Osteocyte (in vitro differentiated cells): ENCODE measurements at places on chromosomes 6 and 20.

- H3K4me3 ChIP-seq = no peak overlapping the region
- DNase-seq = no peak
- peaks cover 2% of the 10 kb centered on the region for H3K4me1 ChIP-seq
- H3K36me3 ChIP-seq = no peaks in the 10 kb centered on the region
- peaks cover 14% of the 10 kb centered on the region for H3K27me3 ChIP-seq
These were observed 199.2 kb downstream of the TBXT start for GRCh38 chr6:165968408-165968807.

DNA sequence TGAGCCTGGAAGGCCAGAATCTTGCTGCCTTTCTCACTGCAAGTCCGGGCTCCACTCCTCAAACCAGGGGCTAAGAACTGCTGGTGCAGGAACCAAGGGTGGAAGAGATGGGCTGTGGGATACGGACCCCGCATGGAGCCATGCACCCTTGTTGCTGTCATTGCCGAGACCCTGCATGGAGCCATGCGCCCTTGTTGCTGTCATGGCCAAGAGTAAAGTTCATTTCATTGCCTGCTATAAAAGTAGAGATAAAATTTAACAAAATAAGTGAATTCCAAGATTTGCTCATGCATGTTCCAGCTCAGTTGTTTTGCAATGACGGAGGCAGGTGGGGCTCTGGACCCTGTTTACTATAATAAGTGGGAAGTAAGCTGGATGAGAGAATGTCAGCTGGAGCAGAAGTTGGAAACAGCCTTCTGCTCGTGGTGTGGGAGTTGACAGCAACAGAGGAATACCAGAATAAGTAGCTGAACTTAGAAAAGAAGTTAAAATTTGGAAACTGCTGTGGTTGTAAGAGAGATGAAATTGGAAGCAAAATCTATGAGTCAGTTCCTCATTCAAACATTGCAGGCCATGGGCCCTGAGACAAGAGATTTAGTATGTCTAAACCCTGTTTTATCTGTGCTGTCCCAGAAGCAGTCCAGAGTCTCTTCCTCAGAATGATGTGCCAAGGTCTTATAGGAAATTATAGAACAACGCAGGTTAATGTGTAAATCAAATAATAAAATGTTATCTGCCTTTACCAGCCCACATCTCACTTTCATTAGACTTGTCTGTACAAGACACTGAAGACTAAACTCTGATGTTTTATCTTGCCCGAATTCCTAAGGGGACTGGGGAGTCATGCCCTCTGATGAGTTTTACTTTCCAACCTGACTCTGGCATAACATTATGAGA lies 15.8 kb upstream of the THBS2 start:
- H3K27me3 ChIP-seq = no peaks in the 10 kb centered on the region
- peaks cover 3% of the 10 kb centered on the region for H3K4me1 ChIP-seq
- H3K4me3 ChIP-seq = no peak overlapping the region
- DNase-seq = no peak

DNA sequence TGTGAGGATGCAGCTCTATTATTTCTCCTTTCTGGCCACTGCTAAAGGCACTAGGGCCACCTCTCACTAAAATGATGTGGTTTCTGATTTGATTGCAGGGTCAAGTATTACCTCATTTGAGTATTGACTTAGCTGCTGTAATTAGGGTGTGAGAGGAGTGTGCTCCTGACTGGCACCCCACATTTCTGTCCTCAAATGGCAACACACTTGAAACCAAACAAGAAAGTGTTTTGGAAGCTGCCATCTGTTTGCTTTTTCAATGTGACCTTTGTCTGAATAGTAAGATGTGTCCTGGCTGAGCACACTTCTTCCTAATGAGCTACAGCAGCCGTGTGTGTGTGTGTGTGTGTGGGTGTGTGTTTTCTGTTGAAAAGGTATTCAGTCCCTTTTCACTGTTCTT lies 62.8 kb upstream of the SCP2D1 start:
- DNase-seq = no peak
- peaks cover 11% of the 10 kb centered on the region for H3K4me1 ChIP-seq
- peaks cover 4% of the 10 kb centered on the region for H3K36me3 ChIP-seq
- H3K27ac ChIP-seq = no peak overlapping the region
- H3K27me3 ChIP-seq = no peaks in the 10 kb centered on the region

DNA sequence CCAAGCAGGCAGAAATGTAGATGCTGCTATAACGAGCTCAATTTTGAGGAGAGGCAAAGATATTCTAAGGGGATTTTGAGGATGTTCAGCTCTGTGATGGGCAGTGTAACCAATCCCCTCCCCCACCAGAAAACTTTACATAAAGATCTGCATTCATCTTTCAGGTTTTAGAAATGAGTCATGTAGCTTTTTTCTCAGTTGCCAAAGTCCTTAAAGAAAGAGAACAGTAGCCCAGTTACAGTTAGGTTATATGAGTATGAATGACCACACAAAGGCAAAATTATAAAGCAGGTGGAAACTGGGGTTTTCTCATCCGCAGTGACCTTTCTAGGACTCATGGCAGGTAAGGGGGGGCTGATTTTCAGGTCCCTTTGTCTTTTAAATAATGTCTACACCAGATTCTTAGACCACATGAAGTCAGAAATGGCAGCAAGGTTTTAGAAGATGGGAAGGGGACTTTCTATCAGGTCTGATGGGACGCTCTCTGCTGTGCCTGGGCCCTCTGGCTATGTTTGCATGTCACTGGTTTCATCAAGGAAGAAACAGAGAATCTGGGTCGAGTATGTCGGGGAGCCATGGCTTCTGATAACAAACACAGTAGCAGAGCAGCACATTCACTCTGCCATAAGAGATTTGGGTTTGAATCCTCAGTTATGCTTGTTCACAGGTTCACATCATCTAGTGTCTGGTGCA lies 94.7 kb downstream of the CLIC5 start:
- H3K4me1 ChIP-seq = peaks cover 29% of the 10 kb centered on the region
- no peaks in the 10 kb centered on the region for H3K36me3 ChIP-seq
- no peak overlapping the region for H3K4me3 ChIP-seq
- H3K27me3 ChIP-seq = no peaks in the 10 kb centered on the region
- DNase-seq = peak; percentile 34

DNA sequence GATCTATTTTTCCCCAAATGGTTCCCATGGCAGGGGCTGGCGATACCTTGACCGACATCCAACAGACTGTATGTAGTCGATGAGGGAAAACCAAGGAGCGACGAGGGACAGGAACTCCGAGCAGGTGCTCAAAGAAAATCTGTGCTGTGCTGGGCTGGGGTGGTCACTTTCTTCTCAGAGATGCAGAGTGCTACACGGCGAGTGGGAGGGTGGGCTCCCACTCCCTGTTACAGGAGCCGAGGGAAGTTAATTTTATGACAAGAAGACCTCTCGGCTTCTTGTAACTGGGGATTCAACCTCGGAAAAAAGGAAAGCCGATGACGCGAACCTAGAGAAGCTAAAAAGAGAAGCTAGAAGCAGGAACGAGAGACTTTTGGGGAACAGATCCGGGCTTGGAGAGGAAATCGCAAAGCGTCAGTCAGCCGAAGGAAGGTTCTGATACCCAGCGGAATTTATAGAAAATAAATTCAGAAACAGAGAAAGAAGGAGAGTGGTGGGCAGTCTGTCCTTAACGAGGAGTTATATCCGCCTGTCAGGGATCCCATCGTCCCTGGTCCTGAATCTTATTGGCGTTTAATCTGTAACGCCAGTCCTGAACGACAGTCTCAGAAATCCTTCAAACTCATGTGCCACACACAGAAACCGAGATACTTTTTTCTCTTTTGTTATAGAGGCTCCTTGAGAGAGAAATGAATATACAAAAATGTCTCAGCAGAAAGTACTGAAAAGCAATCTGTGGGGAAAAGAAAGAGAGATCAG lies 84.6 kb upstream of the ZNF322 start:
- peaks cover 37% of the 10 kb centered on the region for H3K27me3 ChIP-seq
- peak overlapping the region; percentile 69 for H3K4me3 ChIP-seq
- H3K36me3 ChIP-seq = no peaks in the 10 kb centered on the region
- H3K4me1 ChIP-seq = peaks cover 14% of the 10 kb centered on the region

GRCh38 chr6:18414116-18414515 lies 27.0 kb downstream of the RNF144B start:
- H3K36me3 ChIP-seq = peaks cover 3% of the 10 kb centered on the region
- H3K27me3 ChIP-seq = no peaks in the 10 kb centered on the region
- H3K27ac ChIP-seq = no peak overlapping the region

GRCh38 chr6:15001326-15001910 lies 244.5 kb upstream of the JARID2 start:
- DNase-seq = no peak
- H3K27ac ChIP-seq = no peak overlapping the region
- H3K4me1 ChIP-seq = no peaks in the 10 kb centered on the region
- no peak overlapping the region for H3K4me3 ChIP-seq
- H3K36me3 ChIP-seq = no peaks in the 10 kb centered on the region

GRCh38 chr6:158441716-158442215 lies 118.1 kb upstream of the TMEM181 start:
- H3K4me1 ChIP-seq = no peaks in the 10 kb centered on the region
- no peak overlapping the region for H3K27ac ChIP-seq
- DNase-seq = no peak
- peaks cover 13% of the 10 kb centered on the region for H3K36me3 ChIP-seq
- H3K4me3 ChIP-seq = no peak overlapping the region

DNA sequence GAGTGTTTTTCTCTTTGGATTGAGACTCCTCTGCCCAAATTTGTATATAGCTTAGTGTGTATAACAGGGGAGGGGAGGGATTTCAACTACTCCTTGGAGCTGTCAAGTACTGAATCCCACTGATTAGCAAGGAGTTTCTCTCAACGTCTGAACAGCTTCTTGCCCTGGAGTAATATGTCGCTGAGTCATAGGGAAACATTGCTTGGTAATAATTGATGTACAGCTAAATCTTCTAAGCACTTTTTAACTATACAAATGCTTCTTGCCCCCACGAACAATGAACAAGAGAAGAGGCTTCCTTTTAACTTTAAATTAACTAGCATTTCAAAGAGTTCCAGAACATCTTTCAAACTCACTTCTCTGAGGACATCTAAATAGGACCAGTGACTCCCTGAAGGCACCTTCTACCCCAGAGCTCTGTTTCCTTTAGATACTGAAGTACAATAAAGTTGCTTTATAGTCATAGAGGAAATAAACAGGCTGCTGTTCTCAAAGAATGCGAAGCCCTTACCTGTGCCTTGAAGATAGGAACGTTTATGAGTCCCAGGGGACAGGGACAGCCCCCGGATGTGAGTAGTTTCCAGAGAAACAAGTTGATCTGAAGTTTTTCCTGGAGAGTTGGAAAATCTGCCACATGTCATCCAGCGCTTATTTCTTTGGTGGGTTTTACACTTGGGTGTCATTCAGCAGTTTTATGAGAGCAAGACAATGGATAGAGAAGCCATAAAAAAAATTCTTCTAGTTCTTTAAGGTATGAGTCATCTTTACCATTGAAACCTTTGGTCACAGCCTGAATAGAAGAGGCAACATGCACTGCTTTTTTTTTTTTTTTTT lies 462.5 kb upstream of the BTBD3 start:
- peak overlapping the region; percentile 1 for H3K4me3 ChIP-seq
- DNase-seq = no peak
- H3K4me1 ChIP-seq = peaks cover 64% of the 10 kb centered on the region
- no peaks in the 10 kb centered on the region for H3K36me3 ChIP-seq

GRCh38 chr20:37786043-37786442 lies 92.2 kb downstream of the CTNNBL1 start:
- no peak overlapping the region for H3K4me3 ChIP-seq
- no peaks in the 10 kb centered on the region for H3K27me3 ChIP-seq
- H3K36me3 ChIP-seq = peaks cover 41% of the 10 kb centered on the region
- H3K4me1 ChIP-seq = no peaks in the 10 kb centered on the region
